ENCODE measurements at places on chromosomes 11 and 22. TPM values are rescaled to one million over a fixed set of nuclear protein-coding genes. Genes with fewer than 3 reads are reported as not detected.

Gene PARVA
- total RNA-seq, result 20.4 TPM

Gene NCF4
- 4.9 TPM for total RNA-seq

- no peak for DNase-seq
- H3K27me3 ChIP-seq, result no peaks in the 10 kb centered on the region
- no peaks in the 10 kb centered on the region for H3K36me3 ChIP-seq
- no peaks in the 10 kb centered on the region for H3K4me1 ChIP-seq
Measured at GRCh38 chr11:36976741-36977140, 378.7 kb upstream of the RAG2 start.

- no peak for DNase-seq
- H3K4me3 ChIP-seq, result peak overlapping the region; percentile 84
- no peaks in the 10 kb centered on the region for H3K27me3 ChIP-seq
- H3K4me1 ChIP-seq, result no peaks in the 10 kb centered on the region
- peaks cover 2% of the 10 kb centered on the region for H3K36me3 ChIP-seq
Measured at GRCh38 chr11:60915248-60915914, 1.4 kb downstream of the TMEM109 start.

- H3K27me3 ChIP-seq, result no peaks in the 10 kb centered on the region
- H3K36me3 ChIP-seq, result no peaks in the 10 kb centered on the region
- no peaks in the 10 kb centered on the region for H3K4me1 ChIP-seq
- H3K4me3 ChIP-seq, result no peak overlapping the region
- no peak overlapping the region for H3K27ac ChIP-seq
Measured at GRCh38 chr11:15757048-15757698, 599.2 kb downstream of the SOX6 start.

DNA sequence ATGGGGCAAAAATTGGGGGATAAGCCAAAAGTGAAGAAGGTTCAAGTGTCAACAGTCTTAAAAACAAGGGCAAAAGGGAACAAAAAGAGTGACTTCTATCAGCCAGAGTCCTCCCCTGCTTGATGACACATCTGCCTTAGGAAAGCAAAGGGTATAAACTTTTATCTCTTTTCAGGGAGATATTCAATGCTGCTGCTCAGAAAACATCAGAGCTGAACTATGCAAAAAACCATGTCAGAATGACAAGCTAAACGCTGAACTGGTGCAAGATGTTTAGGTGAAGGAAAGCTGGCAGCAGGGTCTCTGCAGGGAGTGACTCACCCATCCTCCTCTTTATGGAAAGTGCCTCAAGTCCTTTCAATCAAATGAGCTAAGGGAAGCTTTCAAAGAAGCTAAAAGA, 24.7 kb downstream of the ALG9 start:
- no peak overlapping the region for H3K27ac ChIP-seq
- no peak overlapping the region for H3K4me3 ChIP-seq
- no peaks in the 10 kb centered on the region for H3K4me1 ChIP-seq
- H3K27me3 ChIP-seq, result no peaks in the 10 kb centered on the region
- H3K36me3 ChIP-seq, result no peaks in the 10 kb centered on the region

DNA sequence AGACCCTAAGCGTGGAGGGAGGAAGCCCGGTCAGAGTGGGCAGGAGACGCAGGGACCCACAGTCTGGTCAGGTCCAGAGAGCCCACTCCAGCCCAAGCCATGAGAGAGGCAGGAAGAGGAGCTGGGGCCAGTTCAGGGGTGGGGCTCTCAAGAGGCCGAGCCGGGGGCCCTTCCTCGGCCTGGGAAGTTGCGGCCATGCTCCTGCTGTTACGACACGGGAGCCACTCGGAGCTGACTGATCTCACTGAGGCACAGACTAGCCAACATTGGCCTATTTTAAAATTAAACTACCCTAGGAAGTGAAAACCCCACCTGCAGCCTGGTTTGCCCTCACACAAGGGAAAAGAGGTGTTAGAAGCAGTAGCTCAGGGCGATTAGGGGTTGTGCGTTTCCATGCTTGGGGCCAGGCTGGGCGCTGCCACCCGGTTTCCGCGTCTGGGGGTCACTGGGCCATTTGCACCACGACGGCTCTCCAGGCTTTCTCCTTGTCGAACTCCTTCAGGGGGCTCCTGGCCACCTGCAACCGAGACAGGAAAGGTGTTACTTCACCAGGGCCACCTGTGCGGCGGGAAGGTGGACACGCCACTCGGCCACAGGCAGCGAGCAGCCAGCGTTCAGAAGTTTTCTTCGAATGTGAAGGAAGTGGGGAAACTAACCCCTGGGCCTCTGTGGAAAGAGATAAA, 3.2 kb upstream of the TTLL8 start:
- no peaks in the 10 kb centered on the region for H3K4me1 ChIP-seq
- no peak overlapping the region for H3K4me3 ChIP-seq
- H3K36me3 ChIP-seq, result no peaks in the 10 kb centered on the region
- no peaks in the 10 kb centered on the region for H3K27me3 ChIP-seq
- H3K27ac ChIP-seq, result no peak overlapping the region

- H3K27me3 ChIP-seq, result no peaks in the 10 kb centered on the region
- DNase-seq, result no peak
- no peaks in the 10 kb centered on the region for H3K36me3 ChIP-seq
- no peaks in the 10 kb centered on the region for H3K4me1 ChIP-seq
- no peak overlapping the region for H3K27ac ChIP-seq
Measured at GRCh38 chr11:749731-750130, 2.5 kb downstream of the TALDO1 start.

Gene PDGFB
- 1.9 TPM for total RNA-seq

DNA sequence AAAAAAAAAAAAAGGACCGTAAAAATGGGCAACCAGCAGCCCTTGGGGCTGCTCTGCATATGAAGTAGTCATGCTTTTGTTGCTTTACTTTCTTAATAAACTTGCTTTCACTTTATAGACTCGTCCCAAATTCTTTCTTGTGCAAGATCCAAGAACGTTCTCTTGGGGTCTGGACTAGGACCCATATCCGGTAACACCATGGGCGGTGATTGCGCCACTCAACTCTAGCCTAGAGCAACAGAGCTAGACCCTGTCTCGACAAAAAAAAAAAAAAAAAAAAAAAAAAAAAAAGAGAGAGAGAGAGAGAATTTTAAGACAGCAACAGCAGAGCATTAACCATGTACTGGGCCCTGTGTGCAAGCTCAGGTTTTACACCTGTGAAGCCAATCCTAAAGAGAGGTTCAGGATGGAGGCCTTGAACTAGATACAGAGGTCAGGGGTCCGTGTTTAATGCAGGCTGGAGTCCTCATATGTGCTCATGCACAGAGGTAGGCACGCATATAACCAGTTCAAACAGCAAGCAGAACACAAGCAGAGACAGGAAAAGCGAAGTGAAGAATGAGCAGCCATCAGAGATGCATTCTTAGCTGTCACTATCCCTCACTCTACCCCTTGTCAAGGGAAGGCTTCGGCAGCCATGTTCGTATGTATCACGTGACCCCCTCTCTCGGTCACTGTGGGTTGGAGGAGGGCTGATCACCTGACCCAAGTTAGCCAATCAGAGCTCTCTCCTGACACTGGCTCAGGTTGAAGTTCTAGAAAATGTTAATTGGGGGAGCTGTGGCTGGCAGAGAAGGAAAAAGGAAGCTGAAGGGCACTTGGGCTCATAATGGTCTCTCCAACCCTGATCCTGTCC, 16.7 kb upstream of the SYT12 start:
- no peaks in the 10 kb centered on the region for H3K36me3 ChIP-seq
- no peak overlapping the region for H3K27ac ChIP-seq
- H3K4me1 ChIP-seq, result no peaks in the 10 kb centered on the region

GRCh38 chr11:59206635-59207034, 6.1 kb downstream of the MPEG1 start:
- H3K36me3 ChIP-seq, result peaks cover 1% of the 10 kb centered on the region
- no peak overlapping the region for H3K4me3 ChIP-seq
- H3K4me1 ChIP-seq, result no peaks in the 10 kb centered on the region
- no peak for DNase-seq

DNA sequence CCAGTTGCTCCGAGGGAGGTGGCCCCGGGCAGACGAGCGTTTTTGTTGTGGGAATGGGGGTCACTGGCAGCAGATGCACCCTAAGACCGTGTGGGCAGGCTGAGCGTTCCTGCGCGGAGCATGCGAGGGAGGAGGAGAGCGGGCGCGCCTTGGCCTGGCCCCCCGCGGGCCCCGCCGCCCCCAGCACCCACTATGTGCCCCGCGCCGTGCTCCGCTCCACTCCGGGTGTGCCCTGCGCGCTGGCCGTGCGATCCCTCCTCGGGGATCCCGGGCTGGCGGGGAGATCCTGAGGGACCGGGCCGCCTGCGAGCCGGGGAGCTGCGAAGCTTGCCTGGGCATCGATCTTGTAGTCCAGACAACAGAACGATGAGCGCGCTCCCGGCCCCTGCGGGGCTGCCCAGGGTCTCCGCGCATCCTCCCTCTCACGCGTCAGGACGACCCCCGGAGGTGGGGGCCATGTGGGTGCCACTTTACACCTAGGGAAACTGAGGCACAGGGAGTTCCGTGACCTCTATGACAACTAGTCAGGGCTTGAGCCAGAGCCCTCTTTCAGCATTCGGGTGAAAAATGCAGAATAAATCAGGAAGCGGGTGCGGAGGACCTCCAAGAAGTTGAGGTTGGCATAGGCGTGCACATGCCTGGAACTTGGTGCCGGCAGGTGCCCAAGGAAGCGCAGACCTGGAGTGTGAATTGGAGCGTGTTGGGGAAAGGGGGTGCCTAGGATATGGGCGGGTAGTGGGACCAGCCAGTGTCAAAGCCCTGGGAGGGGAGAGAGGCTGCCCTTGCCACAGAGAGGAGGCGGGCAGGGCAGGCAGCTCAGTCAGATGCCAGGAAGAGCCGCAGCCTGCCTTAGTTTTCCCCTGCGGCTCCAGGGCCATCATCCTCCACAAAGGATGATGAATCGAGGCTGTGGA, 1.3 kb upstream of the KMT5B start:
- H3K4me3 ChIP-seq, result peak overlapping the region; percentile 72
- H3K36me3 ChIP-seq, result no peaks in the 10 kb centered on the region
- DNase-seq, result peak; percentile 69
- H3K27ac ChIP-seq, result peak overlapping the region; percentile 93
- no peaks in the 10 kb centered on the region for H3K27me3 ChIP-seq

DNA sequence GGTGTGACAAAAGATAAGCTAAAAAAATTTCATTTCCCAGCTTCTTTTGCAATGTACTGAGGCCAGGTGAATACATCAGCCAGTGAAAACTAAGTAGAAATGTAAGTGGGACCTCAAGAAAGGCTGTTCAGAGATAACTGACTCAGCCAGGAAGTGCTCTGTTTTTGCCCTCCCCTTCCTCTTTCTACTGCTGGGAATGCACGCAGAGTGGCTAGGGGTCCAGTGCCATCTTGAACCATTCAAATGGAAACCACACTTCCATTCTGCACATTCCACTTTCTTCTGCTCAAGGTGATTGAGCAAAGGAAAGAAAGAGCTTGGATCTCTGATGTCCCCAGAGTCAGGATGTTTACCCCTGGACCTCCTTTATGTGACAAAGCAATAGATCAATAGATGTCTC, 27.8 kb upstream of the LMO2 start:
- H3K4me3 ChIP-seq, result no peak overlapping the region
- H3K27ac ChIP-seq, result no peak overlapping the region
- no peak for DNase-seq
- no peaks in the 10 kb centered on the region for H3K36me3 ChIP-seq

Gene PLEKHB1
- 0.83 TPM for total RNA-seq

- no peak overlapping the region for H3K27ac ChIP-seq
- peak overlapping the region; percentile 58 for H3K4me3 ChIP-seq
- H3K27me3 ChIP-seq, result no peaks in the 10 kb centered on the region
Measured at GRCh38 chr22:50326225-50326955, 422 bp downstream of the DENND6B start.

DNA sequence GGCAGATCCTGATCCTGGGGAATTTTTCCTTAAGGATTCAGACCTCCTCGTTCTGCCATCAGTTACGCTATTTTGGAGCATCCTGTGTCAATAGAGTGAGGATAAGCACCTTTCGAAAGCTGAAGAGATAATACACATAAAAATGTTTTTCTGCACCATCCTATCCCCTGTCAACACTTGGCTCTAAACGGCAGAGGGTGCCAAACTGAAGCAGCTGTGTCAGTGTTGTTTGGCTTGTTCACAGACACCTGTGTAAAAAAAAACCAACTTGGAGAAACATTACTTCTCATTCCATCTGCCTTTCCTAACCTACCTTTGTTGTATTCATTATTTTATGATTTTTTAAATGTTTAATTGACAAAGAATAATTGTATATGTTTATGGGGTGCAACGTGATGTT, 417.0 kb upstream of the DDI1 start:
- H3K27ac ChIP-seq, result no peak overlapping the region
- H3K4me1 ChIP-seq, result no peaks in the 10 kb centered on the region
- no peaks in the 10 kb centered on the region for H3K27me3 ChIP-seq
- no peaks in the 10 kb centered on the region for H3K36me3 ChIP-seq
- no peak overlapping the region for H3K4me3 ChIP-seq
- no peak for DNase-seq

GRCh38 chr11:33926671-33927552, 35.0 kb upstream of the LMO2 start:
- DNase-seq, result no peak
- H3K27me3 ChIP-seq, result no peaks in the 10 kb centered on the region
- no peaks in the 10 kb centered on the region for H3K4me1 ChIP-seq
- no peaks in the 10 kb centered on the region for H3K36me3 ChIP-seq
- no peak overlapping the region for H3K27ac ChIP-seq

- DNase-seq, result no peak
- no peaks in the 10 kb centered on the region for H3K36me3 ChIP-seq
- peak overlapping the region; percentile 41 for H3K4me3 ChIP-seq
- H3K4me1 ChIP-seq, result no peaks in the 10 kb centered on the region
- no peak overlapping the region for H3K27ac ChIP-seq
Measured at GRCh38 chr11:90133560-90134477, 644 bp upstream of the NAALAD2 start.

DNA sequence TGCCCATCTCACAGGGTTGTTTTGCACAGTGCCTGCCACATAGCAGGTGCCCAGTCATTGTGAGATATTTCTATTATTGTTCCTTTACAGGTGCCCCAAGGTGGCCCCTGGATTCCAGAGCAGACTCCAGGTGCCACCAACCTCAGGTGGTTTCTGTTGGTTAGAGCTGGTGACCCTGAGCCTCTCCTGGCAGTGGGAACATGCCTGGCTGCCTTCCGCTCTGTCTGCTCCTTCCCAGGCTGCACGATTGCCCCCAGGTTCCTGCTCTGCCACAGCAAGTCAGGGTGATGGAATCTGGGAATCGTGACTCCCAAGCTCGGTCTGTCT, 12.6 kb upstream of the OMP start:
- H3K4me1 ChIP-seq, result peaks cover under 1% of the 10 kb centered on the region
- H3K36me3 ChIP-seq, result peaks cover 7% of the 10 kb centered on the region

DNA sequence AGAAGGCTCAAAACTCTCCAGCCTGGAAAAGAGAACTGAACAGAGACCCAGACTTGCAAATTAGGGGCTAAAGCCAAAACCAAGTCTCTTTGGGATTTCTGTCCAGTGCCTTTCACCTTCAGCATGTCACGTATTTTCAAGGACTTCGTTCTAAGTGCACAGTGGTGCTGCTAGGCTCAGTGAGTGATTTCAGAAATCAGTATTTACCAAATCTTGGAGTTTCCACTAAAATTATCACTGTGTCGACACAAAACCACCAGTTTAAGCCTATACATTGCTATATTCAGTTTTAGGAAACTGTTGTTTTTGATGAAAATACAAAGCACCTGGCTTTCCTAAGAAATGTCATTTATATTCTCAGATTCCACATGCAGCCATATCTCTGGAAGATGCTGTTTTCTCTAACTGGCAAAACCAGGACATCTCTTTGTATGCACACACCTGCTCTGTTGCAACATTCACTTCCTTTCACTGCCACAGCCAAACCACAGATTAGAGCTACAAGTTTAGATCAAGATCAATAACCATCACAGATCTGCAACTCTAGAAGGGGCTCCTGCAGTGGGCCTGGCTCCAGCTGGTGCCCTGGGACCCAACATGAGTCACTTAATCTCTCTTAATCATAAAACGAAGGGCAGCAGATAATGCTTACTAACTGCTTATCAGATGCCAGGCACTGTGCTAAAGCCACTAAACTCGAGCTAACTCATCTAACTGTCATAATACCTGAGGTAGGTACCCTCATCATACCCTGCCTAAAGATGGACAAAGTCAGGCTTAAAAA, 22.3 kb downstream of the SMCO4 start:
- H3K27me3 ChIP-seq, result no peaks in the 10 kb centered on the region
- no peaks in the 10 kb centered on the region for H3K4me1 ChIP-seq
- DNase-seq, result no peak
- H3K27ac ChIP-seq, result no peak overlapping the region

Measured in right lobe of liver (tissue), 6 donors.